Activated T-cell treated with anti-CD3 and anti-CD28 coated beads, Interleukin-2, amount 50 U/mL, for 4 hours (primary cell): ENCODE measurements at places on chromosomes 7 and 10.

DNA sequence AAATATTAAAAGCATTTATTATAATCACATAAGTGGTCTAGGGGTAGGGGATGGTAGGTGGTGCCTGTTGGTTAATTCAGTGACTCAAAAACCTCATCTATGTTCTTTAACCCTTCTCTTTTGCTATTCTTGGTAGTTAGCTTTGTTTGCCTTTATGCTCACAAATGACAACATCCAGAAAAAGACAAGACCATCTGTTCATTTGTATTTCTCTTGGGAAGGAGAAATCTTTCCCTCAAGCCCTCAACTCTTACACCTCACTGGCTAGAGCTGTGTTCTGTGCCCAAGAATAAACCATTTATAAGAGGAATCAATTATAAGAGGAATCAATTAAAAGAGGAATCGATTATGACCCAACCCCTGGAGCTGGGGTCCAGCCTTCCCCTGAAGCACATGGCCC lies 10.8 kb upstream of the IFRD1 start:
- DNase-seq = no peak

- no peak for DNase-seq
Measured at GRCh38 chr7:78601728-78602127, 803.2 kb downstream of the PHTF2 start.

GRCh38 chr10:113752553-113752952 lies 1.1 kb downstream of the PLEKHS1 start:
- no peak for DNase-seq

GRCh38 chr10:43202224-43202656 lies 64.0 kb downstream of the CSGALNACT2 start:
- DNase-seq = peak; percentile 41

- DNase-seq = peak; percentile 43
Measured at GRCh38 chr10:103659674-103660363, 166.3 kb downstream of the NEURL1 start.

DNA sequence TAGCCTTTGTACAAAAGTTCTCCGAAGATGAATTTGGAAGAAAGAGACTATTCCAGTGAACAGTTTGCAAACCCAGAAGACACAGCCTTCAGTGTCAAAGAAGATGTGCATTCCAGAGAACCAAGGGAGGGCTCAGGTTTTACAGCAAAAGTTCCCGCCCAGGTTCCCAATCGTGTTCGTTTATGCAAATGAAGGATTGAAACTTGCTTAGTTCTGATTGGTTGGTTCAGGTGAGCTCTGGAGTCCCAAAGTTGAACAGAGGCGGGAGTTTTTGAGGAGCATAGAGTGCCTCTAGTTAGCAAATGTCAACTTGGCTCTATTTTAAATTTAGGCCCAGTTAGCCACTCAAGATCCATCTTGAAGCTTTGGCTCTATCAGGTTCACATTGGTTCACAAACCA lies 51.3 kb downstream of the TMEM270 start:
- no peak for DNase-seq

GRCh38 chr7:157392256-157393037 lies 55.6 kb downstream of the DNAJB6 start:
- no peak for DNase-seq
